Stimulated activated CD4-positive, alpha-beta T cell treated with anti-CD3 and anti-CD28 coated beads, TNF-alpha, amount 100 ng/mL, for 4 hours (primary cell): ENCODE measurements at places on chromosomes 12 and 14.

GRCh38 chr12:2299206-2299605 is 246.4 kb downstream of the CACNA1C start:
- no peak for DNase-seq

DNA sequence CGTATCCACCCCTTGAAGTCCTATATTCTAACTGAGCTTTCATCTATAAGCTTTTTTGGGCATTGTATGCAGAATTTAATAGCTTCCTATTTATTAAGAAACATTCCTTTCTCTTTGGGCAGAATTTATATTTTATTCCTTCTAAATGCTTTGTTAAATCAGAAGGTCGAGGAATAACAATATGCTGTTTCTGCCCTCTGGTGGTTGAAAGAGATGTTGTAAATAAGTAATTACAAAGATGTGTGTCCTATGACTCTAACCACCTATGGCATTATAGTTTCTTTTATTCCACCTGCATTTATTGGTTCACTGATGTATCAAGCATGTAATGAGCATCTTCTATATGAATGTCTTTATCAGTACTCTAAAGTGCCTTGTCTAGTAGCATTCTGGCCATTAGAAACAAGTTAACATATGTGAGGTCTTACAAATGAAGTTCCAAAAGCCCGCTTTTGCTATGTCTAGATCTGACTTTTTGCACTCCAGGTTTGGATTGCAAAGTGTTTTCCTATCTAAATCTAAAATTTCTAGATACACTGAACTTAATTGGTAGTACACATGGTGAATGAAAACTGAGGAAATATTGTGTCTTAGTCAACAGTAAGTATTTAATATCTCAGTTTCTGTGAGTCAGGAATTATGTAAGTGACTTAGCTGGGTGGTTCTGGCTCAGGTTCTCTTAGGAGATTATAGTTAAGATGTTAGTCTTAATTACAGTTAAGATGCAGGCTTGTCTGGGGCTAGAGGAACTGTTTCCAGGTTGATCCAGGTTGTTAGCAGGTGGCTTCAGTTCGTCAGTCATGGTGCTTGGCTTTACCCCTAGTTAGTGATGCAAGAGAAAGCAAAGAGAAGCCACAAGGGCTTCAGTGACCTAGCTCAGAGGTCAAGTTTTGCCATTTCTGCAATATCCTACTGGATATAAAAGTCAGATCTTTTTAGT is 57.5 kb downstream of the PLEKHA5 start:
- no peak for DNase-seq

DNA sequence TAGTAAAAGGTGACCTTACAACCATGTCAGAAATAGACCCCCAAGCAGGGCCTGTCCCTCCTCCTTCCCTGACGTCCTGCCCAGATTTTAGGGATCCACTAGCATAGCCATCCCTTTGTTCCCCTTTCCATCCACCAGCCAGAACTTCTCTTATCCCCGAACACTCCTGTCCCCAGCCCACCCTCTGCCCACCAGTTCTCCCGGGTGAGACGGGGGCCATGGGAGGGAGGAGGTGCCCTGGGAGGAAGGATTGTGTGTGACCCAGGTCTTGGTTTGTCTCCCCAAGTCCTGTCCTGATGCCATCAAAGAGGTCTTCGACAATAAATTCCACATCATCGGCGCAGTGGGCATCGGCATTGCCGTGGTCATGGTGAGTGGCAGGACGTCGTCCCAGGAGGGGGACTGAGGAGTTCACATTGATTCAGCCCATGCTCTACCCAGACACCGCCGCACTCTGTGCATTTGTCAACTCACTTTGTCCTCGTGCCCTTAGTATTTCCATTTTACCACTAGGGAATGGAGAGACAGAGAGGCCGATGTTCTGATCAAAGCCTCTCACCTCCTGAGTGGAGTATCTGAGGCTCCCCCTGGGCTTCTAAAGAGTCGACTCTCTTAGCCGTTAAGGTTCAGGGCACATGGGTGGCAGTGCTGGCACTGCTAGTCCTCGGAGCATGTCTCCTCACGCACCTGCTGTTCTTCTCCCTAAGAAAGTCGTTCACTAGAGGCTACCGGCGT is 35.9 kb downstream of the CD9 start:
- DNase-seq = no peak

DNA sequence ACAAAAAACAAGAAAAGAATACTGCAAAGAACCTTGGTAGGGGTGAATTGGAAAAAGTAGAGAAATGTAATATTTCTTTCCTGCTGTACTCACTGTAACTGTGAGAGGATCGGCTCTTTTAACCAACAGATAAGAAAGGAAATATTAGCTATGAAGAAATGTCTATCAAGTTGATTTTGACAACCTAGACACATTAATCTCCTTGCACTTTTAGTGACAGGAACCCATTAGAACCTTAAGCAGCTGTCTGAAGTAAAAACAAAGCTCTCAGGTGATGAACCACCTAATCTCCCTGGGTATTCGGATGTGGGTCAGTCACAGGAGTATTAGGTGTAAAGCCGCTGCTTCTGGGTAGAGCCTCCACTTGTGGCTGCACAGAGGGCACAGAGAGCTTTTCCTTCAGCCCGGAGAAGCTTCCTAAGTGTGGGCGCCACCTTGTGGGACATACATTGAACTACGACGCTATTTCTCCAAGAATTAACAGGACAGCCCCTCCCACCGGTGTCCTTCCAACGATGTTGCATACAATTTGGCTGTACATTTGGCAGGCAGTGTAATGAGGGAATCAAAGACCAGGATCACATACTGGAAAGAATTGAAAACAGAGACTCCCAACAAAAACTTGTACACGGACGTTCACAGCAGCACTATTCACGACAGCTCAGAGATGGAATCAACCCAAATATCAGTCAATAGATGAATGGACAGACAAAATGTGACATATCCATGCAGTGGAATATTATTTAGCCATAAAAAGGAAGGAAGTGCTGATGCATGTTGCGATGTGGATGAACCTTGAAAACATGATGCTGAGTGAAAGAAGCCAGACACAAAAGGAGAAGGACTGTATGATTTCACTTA is 28.9 kb upstream of the MAPKAPK5 start:
- peak; percentile 52 for DNase-seq

DNA sequence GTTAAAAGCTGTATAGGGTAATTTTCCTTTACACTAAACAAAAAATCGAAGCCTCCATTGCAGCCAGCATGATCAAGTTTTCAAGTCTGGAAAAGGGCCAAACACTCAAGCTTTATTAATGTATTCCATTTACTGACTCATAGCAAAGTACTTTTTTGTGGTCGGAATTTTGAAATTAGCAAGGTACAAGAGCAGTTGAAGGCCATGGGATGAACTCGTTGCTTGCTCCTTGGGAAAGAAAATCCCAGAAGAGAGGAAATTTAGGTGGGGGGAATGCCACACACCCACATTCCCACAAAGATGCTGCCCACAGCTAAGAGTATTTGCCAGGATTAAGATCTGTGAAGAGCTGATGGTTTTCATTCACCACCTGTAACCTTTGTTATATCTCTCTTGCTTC is 333.7 kb downstream of the EGLN3 start:
- no peak for DNase-seq

GRCh38 chr14:76407449-76408150 is 31.7 kb downstream of the ESRRB start:
- DNase-seq = no peak

DNA sequence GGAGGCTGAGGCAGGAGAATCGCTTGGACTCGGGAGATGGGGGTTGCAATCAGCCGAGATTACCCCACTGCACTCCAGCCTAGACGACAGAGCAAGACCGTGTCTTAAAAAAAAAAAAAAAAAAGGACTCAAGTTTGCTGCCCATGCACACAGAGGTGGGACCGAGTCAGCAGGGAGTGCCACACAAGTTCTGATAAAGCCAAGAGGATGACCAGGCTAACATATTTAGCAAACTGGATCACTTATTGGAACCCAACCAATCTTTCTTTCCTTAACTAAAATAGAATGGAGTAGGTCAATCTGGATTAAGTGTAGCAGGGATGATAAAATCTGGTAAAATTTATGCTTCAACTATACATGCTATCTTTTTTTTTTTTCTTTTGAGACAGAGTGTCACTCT is 190.4 kb upstream of the FOXN3 start:
- DNase-seq = no peak
